ENCODE measurements at places on chromosomes 5 and 9. TPM values are rescaled to one million over a fixed set of nuclear protein-coding genes. Genes with fewer than 3 reads are reported as not detected.

The ZCCHC9 gene
- 14.2 TPM for total RNA-seq

The CNOT8 gene
- 71.7 TPM for total RNA-seq

The DAB2IP gene
- 30.0 TPM for total RNA-seq

The MEGF10 gene
- 0.36 TPM for total RNA-seq

The INSYN2B gene
- total RNA-seq, result 6.9 TPM

All from omental fat pad (tissue), 4 donors.